ENCODE measurements at places on chromosomes 16 and 17.

DNA sequence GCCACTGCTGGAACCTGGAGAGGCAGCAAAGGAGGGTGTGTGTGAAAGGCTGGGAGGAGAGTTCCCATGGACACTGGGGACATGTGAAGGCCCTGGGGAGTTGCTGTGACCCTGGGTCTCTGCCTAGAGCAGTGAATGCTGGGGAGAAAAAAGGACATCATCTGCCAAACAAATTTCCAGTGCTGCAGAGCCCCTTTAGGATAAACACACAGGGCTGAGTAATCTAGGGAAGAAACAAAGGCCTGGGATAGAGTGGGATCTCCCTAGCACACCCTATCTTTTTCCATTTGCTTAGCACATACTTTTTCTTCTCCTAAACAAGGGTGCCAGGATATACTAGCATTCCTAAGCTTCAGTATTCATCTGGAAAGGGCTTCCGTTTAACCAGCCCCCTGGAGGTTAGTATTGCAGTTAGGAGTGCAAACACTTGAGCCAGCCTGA lies 3.3 kb upstream of the HIGD1B start:
- no peak for DNase-seq

DNA sequence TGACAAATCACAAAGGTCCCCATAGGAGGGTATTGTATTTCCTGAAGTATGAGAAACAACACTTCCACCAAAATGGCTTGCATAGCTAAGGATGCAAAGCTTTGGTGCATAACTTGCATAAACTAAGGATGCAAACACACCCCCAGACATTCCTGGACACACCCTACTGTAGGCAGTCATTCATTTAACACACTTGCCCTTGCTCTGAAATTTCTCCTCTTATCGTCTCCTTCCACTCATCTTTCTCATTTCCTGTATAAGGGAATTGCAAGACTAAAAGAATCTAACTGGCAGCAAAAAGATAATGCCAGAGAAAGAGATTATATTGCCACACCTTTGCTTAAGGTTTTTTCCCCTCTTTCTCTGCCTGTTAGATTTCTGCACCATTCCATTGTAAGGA lies 28.3 kb downstream of the CHD9 start:
- no peak for DNase-seq

- no peak for DNase-seq
Observed at GRCh38 chr16:57540387-57540786, 2.1 kb upstream of the ADGRG5 start.

DNA sequence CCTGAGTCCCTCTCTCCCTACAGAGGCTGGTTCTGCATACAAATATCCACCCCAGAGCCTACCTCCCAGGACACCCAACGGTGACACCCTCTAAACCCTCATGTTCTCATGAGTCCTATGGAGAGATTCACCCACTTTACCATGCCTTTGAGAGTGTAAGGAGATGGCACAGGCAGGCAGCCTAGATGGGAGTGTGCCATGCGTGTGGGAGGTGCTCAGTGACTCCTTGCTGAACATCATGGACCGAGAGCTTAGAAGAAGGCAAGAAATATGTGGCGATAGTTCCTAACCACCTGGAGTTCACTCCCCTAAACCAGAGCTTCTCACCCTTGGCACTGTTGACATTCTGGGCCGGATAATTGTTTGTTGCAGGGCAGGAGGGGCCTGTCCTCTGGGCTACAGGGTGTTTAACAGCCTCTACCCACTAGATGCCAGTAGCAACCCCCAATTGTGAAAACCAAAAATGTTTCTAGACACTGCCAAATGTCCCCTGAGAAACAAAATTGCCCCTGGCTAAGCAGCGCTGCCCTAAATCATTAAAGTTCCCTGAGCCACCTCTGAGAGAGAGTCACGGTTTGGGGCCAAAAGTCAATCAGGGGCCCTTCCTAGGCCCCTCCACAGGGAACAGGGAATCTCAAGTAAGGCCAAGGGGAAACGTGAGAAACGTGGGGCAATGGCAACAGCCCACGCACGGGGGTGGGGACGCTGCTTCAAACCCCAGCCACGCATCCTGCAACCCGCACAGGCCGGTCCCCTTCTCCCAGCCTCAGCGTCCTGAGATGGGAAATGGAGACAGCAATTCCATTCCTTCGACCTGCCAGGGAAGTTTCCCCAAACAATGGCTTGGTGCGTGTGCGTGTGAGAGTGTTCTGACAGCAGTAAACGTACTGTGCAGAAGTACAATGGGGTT lies 66.8 kb downstream of the C16orf78 start:
- no peak for DNase-seq

All from T-helper 1 cell (primary cell).